ENCODE measurements at places on chromosomes 7 and 10.

- DNase-seq: no peak
These were observed 51.1 kb upstream of the SEPHS1 start for GRCh38 chr10:13399236-13399635.

- DNase-seq: no peak
These were observed 52.8 kb upstream of the SEC61G start for GRCh38 chr7:54811846-54812254.

GRCh38 chr10:86100581-86101061, 266.0 kb downstream of the GRID1 start:
- peak; percentile 50 for DNase-seq

DNA sequence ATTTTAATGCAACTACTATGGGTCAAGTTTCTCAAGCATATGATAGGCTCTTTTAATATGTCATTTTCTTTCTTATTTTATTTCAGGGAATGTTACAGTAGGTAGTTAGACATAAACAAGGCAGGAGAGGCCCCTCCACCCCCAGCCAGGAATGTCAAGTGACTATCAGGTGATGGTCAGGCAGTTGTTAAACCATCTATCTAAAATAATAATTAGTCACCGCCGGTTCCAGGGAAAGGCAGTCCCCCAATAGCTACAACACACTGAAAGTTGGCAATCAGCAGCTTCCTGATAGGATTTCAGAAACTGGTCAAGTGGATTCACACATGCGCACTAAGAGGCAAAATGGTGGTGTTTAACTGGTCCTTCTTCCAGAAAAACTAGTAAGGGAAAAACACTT, 9.3 kb downstream of the OLAH start:
- no peak for DNase-seq

DNA sequence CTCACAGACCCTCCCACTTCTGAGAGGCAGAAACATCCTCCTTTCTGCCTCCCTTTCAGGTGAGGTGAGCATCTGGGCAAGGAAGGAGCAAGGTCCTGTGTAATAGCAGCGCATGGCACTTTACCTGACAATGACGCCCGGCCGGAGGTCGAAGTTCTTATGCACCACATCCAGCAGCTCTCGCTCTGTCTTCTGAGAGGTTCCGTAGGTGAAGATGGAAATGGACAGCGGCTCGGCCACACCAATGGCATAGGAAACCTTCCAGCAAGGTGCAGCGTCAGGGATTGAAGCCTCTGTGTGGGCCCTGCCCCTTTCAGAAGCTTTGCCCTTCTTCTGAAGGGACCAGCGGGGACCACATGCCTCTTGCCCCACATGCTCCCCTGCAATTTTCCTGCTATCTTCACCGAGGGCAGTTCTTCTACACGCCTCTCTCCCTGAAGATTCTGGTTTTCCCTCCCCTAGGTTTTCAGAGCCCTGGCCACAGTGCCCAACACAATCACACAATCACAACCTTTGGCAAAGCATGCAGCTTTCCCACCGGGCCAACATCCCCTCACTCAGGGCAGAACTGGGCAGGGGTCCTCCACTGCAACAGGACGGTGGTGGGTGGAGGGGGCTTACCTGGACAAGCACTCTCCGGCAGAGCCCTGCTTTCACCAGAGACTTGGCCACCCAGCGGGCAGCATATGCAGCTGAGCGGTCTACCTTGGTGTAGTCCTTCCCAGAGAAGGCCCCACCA, 14.9 kb downstream of the MAT1A start:
- no peak for DNase-seq

GRCh38 chr10:125026036-125026931, 84.4 kb downstream of the ZRANB1 start:
- no peak for DNase-seq

DNA sequence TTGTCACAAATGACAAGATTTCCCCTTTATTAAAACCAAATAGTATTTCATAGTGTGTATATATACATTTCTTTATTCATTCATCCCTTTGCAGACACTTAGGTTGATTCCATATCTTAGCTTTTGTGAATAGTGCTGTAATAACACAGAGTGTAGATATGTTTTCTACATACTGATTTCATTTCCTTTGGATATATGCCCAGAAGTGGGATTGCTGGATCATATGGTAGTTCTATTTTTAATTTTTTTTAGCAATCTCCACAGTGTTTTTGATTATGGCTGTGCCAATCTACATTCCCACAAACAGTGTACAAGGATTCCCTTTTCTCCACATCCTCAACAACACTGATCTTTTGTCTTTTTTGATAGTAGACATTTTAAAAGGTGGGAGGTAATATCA, 46.4 kb downstream of the CSTF2T start:
- no peak for DNase-seq

- no peak for DNase-seq
These were observed 20.5 kb downstream of the OTUD1 start for GRCh38 chr10:23459308-23459939.

DNA sequence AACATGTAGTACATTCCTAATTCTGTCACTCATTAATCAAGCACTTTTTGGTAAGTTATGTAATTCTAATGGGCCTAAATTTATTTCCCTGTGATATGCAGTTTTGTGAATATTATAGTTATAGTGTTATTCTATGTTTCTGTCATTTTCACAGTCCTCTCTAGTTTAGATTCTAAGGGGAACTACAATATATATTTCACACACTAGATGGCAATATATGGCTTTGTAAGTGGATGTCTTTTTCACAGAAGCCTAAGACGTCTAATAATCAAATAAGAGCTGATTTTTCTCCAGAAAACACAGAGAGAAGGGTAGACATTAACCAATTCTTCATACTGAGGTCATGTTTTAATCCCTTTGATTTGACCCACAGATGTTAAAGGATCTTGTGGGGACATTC, 18.0 kb downstream of the RNLS start:
- DNase-seq: peak; percentile 11

DNA sequence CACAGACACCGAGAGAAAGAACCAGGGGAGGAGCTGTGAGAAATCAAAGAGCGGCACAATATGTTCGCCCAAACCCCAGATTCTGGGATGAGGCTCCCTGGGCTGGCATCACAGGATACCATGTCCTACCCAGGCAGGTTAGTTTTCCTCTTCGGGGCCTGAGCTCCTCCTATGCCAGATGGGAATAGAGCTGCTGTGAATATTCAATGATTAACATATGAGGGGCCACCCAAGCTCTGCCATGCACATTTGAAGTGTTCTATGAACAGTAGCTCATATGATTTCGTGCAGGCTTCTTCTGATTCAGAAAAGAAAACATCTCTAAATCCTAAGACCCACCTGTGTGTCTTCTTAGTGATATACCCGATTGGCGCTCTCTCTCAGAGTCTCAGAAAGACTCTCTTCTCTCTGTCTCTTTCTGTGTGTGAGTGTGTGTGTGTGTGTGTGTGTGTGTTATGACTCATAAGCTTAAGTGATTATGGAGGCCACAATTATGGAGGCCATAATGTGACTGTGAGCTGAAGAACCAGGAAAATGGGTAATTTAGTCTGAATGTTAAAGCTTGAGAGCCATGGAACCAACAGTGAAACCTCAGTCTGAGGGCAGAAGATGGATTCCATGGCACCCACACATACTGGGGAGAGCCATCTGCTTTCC, 220.5 kb downstream of the KLF6 start:
- no peak for DNase-seq

DNA sequence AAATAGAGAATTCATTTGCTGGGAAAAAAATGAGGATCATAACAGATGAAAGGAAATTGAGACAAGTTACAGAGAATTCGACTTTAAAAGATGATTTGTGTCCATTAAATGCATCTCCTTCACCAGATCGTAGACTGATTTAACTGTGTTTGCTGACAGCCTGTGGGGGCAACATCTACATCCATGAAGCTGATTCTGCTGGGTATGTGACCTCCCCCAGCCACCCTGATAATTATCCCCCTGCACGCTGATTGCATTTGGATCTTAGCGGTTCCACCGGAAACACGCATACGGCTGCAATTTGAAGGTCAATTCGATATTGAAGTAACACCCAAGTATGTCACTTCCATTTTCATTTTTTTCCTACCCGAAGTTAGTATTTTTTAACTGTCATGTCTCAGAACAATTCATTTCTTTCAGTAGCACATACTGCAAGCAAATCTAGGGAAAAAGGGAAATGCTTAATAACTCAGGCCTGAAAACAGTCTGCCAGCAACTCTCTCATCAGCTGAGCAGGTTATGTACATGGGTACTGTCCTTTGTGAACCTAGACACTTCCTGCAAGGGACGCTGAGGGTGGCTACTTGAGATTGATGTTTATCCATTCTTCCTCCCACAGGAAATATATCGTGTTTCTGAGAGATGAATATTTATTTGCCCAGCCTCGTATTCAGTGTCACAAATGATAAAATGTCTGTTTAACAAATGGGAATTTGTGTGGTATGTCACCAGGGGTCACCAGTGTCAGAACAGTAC, 134.9 kb downstream of the ZNF22 start:
- DNase-seq: no peak

DNA sequence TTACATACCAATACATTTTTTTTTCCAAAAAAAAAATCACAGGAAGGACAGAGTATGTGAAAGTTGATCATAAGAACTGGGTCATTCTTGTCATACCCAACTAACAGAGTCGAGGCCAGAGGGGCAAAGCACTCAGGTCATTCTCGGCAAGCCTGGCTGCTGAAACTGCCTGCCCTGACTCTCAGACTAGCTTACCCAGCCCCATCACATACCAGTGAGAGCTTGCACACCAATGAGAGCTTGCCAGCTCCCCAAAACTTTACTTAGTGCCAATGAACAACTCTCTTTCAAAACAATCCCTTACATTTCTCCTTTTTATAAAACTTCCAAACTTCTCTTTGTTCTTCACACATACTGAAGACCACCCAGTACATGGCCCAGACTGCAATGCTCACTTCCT, 48.9 kb downstream of the VOPP1 start:
- DNase-seq: no peak

GRCh38 chr10:49353895-49354566, 41.9 kb downstream of the DRGX start:
- no peak for DNase-seq

DNA sequence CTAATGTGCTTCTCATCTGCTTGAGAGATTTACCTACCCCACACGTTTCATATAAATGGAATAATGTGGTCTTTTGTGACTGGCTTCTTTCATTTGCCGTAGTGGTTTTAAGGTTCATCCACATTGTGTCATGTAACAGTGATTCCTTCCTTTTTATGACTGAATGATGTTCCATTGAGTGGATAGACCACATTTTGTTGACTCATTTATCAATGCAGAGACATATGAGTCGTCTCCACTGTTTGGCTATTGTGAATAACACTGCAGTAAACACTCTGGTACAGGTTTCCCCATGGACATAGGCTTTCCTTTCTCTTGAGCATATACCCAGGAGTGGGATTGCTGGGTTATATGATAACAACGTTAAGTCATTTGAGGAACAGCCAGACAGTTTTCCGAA, 2.0 kb upstream of the AOC1 start:
- no peak for DNase-seq

GRCh38 chr7:42212541-42213090, 24.4 kb downstream of the GLI3 start:
- no peak for DNase-seq

DNA sequence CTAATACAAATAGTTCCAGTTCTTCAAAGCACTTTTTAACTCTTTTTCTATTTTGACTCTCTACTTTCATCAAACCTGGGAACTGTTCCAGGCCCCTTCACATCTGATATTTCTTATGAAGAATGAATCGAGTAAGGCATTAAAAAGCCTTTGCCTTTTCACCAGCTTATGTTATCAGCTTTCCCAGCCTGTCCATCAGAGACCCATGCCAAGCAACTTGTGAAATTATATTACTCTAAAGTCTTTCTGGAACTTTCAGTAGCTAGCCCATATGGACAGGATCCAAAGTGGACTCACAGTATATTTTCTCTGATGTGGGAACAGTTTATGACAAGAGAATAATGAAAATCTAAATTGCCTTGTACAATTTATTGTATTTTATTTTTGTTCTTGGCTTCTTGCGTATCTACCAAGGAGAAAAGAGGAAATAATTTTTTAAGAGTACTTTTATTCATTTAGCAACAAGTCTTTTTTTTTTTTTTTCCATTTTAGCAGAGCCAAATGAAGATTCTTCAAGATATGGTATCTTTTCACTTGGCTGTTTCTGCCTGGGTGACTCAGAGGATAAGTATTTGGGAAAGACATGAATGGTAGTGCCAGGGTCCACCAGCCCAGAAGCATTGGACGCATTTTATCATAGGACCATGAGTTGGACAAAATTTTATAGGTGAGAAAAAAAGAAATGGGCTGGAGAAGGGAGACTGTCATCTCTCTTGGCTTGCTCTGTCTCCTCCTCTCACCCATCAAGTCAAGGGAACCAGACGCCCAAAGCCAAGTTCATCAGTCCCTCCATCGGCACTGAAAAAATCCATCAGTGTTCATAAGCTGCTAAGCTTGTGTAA, 195.8 kb upstream of the NEBL start:
- DNase-seq: no peak

DNA sequence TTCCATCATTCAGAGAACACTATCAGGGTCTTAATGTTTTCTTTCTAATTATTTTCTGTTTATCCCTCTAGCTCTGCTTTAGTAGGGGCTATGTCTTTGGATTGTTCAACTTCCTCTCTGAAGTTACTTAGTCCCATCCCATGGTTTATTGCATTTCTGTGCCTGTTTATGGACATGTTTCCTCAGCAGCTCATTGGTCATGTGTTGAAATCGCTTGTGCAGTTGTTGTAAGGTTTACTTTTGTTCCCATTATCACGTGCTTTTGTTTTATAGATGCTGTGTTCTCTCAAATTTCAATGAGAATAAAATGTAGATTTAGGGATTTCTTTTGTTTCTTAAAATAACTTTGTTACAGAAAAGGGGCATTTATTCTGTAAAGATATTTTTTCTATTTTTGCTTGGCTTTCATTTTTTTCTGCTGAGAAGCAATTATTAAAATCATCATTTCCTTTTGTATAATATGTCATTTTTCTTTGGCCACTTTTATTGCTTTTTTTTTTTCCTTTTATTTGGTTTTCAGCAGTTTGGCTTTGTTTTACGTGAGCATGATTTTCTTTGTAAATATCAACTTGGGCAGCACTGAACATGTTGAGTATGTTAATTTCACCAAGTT, 110.9 kb downstream of the CCDC7 start:
- no peak for DNase-seq

DNA sequence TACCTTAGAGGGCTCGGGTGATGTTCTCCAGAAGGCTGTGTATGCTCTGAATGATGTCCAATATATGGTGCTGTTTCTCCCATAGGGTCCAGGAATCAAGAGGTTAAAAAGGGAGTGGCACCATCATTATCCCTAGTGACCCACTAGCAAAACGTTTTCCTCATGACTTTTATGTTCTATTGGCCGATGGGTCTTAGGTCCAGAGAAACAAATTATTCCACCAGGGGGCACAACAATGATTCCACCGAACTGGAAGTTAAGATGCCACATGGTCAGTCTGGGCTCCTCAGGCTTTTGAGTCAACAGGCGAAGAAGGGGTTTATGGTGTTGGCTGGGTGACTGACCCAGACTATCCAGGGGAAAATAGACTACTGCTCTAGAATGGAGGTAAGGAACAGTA, 256.1 kb downstream of the COBL start:
- DNase-seq: peak; percentile 3
